ENCODE measurements at places on chromosomes 4 and X.

- no peak for DNase-seq
Observed at GRCh38 chrX:128623361-128623760, 571.2 kb upstream of the ACTRT1 start.

DNA sequence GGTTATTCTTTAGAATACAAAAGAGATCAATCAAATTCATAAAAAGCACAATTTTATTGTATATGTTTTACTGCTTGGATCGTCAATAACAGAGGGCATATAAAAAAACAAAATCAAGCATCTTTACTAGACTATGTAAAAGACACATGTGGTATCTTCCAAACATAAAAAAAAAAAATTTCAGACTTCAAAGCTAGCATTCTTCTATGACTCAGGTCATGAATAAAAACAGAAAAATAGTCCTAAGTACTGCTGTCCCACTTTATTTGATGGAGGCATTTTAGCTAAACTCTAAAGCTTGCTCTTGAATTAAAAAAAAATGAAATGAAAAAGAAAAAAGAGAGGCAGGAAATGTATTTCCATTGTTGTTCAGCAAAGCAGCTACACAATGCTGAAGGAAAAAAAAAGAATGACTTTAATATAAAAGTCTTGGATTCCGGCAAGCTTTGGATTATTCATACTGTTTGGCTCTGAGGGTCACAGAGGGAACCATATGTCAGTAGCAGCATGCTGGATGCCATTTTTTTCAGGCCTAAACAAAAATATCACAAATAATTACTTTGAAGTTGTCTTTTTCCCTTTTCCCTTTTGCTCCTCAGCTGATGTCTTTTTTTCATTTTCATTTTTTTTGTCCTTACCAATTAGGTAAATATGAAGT is 249.1 kb upstream of the DIAPH2 start:
- DNase-seq, result no peak

- DNase-seq, result no peak
Observed at GRCh38 chrX:141133272-141133671, 43.7 kb downstream of the LDOC1 start.

DNA sequence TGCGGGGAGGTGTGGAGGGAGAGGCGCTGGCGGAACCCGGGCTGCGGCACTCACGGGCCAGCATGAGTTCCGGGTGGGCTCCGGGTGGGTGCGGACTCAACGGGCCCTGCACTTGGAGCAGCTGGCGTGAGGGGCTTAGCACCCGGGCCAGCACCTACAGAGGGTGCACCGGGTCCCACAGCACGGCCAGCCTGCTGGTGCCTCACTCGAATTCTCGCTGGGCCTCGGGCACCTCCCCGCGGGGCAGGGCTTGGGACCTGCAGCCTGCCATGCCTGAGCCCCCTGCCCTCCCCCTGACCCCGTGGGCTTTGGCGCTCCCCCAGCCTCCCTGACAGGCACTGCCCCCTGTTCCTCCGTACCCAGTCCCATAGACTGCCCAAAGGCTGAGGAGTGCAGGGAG is 10.8 kb upstream of the CAMK2D start:
- no peak for DNase-seq

GRCh38 chr4:47238667-47239066 is 207.3 kb downstream of the GABRB1 start:
- DNase-seq, result no peak

DNA sequence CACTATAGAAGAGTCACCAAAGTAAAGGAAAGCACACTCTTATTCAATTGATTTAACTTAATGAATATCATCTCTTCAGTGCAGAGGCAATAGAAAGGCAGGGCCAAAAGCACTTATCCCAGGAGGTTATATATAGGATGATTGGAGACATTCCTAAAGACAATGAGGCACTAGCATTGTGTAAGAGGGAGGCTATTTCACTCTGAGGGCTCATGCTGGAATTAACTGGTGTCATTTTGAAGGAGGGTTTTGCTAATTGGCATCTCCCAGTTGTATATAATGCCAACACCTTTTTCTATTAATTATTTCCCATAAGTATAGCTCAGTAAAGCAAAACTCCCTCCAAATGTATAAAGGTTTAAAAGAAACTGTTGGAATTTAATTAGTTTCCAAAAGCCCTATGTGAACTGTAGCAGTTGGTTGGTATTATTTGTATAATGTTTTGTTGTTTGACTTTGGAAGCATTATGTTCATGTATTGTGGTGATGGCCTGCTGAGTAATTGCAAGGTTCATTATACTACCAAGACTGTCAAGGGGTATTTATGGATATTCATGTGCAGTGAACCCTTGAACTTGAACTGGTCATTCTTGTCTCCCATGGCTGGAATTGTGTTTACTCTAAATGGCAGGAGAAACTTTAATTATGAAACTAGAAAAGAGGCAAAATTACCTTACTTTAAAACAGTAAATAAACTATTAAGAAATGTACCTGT is 270.3 kb downstream of the BMPR1B start:
- no peak for DNase-seq

DNA sequence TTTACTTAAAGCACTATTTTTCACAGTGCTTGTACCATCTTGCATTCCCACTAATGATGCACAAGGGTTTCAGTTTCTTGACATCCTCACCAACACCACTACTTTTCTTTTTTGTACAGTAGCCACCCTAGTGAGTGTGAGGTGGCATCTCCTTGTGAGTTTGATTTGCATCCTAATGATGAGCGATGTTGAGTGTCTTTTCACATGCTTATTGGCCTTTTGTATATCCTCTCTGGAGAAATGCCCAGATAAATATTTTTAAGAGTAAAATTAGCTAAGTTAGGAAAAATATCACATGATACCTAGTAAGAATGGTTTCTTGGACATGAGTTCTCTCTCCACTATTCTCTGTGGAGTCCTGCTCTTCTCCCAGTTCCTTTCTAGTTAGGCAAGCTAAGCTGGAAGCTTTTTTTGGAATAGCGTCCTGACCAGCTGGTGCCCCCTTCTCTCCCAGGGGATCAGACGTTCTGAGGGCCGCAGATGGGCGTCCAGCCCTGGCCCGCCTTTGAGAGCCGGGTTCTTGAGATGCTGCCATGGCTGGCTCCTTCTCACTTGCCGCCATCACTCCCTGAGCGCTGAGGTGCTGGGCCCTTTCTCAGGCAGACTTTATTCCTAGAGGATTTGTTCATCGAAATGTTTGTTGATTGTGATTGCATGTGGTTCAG is 132.1 kb downstream of the ARHGAP10 start:
- no peak for DNase-seq

DNA sequence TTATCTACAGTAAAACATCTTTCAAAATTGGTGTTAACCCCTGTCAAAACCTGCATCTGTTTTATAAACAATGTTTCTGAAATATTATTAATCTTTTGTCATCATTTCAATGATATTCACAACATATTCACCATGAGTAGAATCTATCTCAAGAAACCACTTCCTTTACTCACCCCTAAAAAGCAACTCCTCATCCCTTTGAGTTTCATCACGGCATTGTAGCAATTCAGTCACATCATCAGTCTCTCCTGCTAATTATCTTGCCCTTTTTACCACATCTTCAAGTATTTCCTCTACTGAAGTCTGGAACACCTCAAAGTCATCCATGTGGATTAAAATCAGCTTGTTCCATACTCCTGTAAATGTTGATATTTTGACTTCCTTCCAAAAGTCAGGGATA is 415.3 kb upstream of the TECRL start:
- no peak for DNase-seq

DNA sequence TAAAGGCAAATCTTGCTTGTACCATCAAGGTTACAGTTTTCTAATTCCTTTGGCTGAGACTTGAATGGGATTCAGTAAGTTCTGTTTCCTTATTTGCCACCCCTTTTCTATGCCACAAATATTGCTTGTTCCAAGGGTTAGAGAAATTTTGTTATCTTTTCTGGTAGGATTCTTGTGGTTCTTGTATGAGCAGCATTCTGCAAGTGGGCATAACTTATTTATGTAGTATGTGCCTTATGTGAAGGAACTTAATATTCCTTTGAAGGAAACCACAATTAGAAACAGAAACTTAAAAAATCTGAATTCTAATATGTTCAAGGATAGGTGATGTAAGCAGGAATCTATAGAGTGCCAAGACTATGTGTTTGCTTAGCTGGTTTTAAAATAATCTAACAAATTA is 53.1 kb upstream of the TSPAN5 start:
- DNase-seq, result no peak

DNA sequence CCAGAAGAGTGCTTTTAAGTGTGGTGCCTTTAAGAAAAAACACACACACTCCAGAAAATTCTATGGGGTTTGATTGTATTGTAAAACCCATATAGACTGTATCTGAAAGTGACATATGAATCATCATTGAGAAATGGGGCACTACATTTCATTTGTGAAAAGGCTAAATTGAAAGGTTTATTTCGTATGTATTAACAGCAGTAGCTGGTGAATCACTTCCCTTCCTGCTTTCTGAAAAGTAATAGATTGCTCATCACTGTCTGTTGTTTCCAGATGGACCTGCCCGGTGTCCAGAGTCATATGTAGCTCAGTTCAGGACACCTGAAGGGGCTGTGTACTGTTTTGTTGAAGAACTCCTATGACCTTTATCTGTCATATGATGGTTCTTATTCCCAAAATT is 28.1 kb upstream of the HPRT1 start:
- DNase-seq, result no peak

DNA sequence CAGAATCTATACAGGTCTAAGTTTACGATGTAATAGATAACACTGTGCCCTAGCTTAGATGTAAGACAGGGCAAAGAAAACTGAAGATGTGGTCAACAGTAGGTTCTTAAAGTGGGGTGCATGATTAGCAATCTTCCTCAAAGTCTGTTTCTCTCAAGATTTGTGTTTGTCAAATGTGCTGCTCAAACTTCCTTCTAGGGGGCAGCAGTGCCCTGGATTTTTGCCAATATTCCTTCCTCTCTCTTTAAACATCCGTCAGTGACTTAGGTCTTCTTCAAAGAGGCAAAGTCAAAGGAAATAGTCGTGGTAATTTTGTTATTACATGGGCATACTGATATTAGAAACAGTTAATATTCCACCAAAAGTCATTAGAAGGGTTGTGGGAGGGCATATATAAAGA is 4.2 kb upstream of the PDHA2 start:
- peak; percentile 43 for DNase-seq

DNA sequence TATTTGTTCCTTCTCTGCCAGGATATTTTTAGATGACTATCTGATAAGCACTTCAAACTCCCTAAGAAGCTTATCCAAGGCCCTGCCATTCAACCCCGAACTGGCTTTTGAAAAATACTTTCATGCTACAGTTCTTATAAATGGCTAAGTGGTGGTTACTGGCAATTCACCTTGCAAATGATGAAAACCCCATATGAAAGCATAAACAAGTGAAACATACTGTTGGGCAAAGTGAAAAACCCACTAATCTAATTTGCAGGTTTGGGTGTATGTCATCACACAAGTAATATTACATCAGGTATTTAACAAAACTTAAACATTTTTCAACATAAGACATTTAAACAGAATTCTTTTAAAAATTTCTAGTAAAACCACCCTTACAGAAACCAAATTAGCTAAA is 31.1 kb downstream of the TAPT1 start:
- DNase-seq, result no peak

GRCh38 chr4:125838924-125839323 is 524.2 kb downstream of the FAT4 start:
- no peak for DNase-seq

DNA sequence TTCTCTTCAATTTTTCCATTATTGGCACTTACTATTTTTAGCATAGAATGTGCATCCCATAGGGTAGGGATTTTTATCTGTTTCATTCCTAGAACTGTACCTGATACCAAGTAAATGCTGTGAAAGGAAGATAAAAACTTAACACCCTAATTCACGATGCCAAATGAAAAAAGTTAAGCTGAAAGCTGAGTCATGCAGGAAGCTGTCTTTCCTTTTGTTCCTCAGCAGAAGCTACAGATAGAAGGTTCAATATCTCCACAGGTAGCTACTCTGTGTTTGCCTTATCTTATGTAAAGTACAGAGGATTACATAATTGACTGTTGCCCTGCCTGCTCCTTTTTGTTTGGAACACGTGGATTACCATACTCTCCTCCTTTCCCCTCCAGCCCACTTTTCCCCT is 77.0 kb downstream of the LRP2BP start:
- DNase-seq, result no peak

DNA sequence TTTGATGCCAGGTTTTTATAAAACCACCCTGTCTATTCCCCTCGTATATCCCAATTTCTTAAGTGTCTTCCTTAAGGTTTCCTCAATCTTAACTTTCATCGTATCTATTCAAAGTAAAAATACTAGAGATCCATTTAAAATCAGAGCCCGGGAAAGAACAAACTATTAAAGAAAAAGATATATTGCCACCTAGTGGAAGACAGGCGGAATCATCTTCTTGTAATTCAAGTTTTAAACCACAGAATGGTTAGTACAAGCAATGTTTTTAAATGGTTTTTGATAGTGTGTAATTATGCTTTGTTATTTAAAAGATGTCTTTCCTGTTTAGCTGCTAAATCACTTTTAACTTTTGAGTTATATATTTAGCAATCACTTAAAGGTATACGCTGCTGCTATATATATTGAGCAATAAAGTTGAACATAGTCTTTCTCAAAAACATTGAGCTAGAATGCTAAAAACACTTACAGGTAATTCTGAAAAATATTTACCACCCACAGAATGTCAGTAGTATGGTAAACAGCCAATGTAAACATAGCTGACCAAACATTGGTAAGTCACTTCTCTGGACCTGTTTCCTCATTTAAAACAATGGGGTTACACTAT is 18.2 kb downstream of the PRDM8 start:
- DNase-seq, result no peak
